Hematopoietic multipotent progenitor cell treated with erythropoietin and hydrocortisone succinate and interleukin-3 and kit ligand, for 8 days (in vitro differentiated cells): ENCODE measurements at places on chromosomes 1 and 21.

- DNase-seq: peak; percentile 30
These were observed 49.3 kb downstream of the AZIN2 start for GRCh38 chr1:33130297-33130696.

DNA sequence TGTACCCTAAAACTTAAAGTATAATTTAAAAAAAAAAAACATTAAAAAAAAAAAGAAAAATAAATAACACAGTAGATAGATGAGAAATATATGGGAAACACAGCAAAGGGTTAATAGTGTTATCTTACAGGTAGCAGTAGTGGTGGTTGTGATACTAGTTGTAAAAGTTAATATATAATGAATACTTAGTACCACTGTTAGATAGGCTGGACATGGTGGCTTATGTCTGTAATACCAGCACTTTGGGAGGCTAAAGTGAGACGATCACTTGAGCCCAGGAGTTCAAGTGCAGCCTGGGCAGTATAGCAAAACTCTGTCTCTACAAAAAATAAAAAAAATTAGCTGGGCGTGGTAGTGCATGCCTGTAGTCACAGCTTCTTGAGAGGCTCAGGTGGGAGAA, 32.6 kb upstream of the CD46 start:
- DNase-seq: no peak

DNA sequence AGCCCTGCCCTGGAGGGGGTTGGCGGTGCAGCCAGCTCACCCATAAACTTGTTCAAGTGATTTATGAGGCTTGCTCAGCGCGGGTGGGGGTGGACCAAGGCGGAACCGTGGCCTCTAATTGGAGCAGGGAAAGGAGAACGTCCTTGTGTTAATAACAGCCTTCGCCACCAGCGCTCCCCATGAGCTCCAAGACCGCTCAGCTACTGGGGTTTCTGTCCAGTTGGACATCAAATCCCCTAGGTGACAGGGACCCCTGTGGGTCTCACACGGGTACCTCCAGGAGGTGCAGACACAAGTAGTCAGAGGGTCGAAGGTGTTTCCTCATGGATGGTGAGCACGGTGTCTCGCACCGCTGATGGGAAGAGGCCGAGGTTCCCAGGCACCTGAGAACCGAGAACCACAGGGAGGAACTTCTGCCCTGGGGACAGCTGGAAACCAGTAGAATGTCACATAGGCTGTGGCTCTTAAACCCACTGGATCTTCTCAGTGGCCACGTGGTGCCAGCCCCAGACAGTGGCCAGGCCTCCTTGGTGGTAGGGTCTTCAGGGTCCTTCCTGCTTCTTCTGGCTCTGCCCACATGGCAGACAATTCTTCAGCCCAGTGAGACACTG, 3.7 kb upstream of the ACTRT2 start:
- no peak for DNase-seq

DNA sequence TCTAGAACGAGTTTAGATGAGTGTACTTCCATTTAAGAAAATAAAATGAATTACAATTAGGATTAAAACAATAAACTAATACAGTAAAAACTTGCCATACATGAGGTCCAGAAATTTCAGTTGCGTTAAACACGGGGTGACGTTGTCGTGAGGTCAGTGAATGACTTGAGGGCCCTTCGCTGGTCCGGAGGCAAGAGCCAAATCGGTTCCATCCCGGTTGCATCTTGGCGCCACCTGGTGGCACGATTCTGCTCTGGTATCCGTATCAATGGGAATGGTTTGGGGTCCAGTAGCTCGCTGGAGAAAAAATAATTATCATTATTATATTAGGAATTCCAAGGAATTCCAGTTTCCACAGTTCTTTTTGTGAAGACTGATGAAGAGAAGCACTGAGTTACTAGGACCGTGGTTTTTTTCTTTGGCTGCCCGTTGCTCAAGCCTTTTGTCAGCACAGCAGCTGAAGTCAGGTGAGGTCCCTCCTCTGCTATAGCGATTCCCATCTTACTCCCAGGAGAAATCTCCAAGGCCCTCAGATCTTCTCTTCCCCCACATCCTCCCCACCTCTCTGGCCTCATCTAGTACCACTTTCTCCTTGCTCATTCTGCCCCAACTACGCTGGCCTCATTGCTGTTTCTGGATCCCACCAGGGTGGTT, 161.4 kb downstream of the SLC35F3 start:
- peak; percentile 68 for DNase-seq

DNA sequence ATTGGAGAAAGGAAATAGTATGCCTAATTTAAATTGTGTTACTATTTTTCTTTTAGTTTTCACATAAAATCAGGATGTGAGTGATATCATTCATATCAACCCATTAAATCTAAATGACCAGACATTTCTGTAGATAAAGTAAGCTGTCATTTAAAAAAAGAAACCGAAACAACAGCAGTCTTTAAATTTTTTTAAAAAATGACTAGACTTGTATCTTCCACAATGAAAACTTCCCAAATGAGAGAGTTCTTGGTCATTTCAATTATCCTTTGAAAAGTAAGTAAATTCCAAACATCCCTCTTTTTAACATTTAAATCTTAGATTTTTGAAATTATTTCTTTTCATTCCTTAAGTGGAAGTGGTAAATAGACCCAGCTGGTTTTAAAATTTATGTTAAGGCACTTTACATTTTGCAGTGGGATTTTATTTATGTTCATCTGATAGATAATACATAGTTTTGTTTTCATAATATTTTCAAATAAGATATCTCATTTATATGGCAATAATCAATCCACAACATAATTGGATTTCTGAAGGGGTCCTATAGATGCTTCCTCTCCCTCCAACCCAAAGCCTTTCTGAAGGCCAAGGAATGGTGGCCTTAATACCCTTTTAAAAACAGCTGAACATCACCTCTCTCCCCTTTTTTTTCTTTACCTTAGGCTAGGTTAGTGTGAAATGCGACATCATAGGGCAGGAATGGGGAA, 3.1 kb downstream of the FOXD3 start:
- DNase-seq: no peak

DNA sequence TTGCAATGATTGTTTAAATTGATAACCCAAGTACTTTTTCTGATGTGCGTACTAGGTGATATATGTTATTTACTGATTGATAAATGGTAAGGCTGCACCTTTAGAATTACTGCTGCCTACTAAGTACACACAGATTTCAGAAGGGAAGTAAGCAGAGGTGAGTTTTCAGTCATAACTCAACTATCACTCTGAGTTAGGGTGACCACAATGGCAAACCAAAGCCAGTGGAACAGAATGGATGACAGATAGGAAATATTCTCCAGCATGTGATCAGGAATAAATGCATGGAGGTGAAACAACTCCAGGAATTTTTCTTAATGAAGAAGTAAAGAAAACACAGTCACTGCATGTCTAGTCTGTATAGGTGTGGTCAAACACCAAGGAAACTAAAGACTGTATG, 7.5 kb upstream of the KCNJ15 start:
- DNase-seq: no peak

DNA sequence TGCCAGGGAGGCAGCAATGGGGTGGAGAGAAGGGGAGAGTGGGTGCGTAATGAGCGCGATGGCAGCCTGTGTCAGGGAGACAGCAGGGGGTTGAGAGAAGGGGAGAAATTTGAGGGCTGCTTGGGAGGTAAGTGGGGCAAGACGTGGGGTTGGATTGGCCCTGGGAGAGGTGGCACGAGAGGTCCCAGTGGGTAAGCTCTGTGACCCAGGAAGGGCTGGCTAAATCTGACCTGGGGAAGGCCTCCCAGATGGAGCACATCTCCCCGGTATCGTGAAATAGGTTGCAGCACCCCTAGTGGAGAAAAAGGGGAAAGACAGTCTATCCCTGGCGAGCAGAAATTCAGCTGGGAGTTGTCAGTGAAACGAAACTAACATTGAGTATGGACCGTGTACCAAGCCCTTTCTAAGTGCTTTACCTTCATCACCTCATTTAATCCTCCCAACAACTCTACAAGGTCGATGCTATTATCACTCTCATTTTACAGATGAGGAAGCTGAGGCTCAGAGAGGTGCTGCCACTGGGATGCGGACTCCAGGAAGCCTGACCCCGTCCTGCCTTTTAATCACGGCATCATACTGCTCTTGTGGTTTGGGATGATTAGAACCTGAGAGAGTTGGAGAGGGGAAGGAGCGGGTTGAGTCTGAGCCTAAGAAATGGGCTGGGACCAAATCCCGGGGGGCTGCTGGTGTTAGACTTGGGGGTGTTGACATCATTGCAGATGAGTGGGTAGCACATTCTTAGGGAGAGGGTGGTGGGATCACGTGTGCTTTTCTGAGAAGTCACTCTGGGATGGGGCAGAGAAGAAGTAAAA, 56.6 kb upstream of the RPL11 start:
- DNase-seq: peak; percentile 52

DNA sequence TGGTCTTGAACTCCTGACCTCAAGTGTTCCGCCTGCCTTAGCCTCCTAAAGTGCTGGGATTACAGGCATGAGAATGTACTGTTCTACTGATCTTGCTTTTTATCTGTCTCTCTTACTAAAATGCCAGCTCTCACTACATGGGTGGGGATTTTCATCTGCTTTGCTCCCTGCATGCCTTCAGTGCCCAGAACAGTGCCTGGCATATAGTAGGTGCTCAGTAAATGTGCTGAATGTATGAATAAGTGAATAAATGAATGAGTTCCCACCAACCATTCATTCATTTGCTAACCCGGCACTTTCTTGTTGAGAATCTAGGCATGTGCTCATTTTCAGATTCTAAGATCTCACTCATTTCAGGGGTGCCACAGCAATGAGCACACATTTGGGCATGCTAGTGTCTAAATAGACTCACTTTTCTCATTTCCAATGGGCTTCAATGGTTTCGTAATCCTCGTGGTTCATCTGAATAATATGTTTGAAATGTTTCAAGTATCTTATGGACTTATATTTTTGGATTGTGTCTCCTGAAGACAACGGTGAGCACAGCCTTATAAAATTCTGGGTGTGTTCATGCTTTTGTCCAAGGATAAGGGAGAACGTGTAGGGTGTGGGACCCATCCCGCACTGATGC, 7.6 kb downstream of the DHRS3 start:
- DNase-seq: no peak

DNA sequence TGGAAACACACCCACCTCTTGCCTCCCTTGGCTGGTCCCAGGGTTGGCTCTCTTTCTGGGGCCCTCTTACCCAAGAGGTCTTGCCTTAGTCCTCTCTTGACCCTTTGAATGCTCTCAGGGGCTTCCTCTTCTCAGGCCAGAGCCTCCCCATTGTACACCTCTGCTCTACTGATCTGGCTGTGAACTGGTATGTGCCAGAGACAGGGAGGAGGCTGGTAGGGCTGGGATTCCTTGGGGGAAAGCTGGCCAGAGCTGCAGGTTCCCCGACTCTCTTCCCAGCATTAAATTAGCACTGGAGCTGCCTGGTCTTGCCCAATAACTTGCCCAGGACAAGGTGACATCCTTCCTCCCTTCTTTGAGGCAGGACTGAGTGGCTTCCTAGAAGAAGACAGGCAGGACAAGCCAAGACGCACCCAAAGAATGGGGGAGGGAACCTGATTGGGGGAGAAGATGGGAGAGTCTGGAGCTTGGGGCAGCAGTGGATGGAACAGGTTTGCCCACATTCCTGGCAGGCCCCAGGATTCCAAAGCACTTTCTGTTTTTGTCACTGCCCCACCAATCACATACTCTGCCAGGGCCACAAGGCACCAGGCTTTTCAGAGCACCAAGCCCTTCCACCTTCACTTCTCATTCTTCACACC, 37.2 kb upstream of the CITED4 start:
- DNase-seq: no peak

DNA sequence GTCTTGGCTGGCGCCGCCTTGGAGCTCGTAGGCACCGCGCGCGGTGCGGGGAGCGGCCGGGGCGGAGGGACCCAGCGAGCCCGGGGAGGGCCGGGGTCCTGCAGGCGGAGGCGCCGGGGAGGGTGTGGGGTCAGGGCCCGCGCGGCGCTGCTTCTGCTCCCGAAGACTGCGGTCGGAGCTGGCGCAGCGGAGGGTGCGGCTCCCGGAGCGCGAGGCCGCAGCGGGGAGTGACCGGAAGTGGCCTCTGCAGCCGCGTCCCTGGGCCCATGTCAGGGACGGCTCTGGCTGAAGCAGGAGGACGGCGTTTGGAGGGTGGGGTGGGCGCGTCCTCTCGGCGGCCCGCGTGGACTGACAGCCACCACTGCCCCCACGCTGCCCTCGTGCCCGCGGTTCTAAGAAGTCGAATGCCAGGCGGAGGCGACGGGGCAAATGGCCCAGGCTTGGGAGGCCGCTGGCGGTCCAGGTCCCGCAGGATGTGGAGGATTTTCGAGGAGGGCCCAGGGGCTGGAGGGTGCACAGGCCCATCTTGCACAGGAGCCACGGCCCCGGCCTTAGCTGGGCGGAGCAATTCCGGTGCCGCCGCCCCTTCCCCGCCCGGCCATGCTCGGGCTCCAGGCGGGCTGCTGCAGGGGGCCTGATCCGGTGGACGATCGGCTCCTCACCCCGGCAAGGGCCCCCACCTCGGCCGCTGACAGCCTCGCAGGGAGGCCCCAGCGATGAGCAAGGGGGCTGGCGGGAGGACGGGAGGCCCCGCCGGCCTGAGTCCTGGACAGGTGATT, 7.7 kb upstream of the ZNF669 start:
- DNase-seq: no peak

- no peak for DNase-seq
These were observed 64.3 kb upstream of the DUSP10 start for GRCh38 chr1:221806236-221806635.

GRCh38 chr21:17578162-17578561, 34.5 kb downstream of the BTG3 start:
- DNase-seq: no peak

GRCh38 chr1:2415337-2415736, 3.0 kb upstream of the PEX10 start:
- DNase-seq: no peak

- DNase-seq: no peak
These were observed 11.3 kb downstream of the SLC25A24 start for GRCh38 chr1:108188801-108189200.

DNA sequence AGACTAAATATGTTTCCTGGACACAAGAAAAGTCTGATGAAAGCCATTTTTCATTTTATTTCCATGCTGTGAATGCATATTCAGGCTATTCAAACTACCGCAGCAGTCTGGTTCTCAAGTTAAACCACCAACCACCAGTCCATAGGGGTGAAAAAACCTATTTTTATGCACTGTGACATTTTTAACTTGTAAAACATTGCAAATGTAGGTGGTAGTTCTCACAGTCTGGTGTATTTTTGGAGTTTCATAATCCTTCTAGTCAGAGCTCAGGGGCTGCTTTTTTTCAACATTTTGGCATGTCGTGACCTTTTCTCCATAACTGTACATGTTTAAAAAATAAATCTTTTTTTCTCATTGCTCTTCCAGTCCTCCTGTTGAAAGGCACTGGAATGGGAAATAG, 907.6 kb upstream of the ADGRL2 start:
- DNase-seq: no peak

DNA sequence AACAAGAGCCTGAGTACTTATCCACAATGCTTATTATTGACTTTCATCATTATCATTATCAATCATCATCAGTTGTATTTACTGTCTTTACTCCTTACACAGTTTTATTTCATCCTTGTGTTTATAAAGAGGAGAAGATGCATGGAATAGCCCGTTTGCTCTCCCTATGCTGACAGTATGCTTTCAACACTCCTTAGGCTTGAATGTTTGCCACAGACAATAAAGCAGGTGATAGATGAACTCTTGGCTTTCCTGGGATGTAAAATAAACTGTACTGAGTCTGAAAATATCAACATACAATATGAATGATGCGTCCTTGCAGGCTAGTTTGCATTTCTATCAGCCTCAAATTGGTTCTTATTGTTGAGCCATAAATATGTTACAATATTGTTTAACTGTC, 891.8 kb upstream of the NCAM2 start:
- no peak for DNase-seq
